Cardiac atrium fibroblast (primary cell): ENCODE measurements at places on chromosomes 16 and 17. TPM values are rescaled to one million over a fixed set of nuclear protein-coding genes. Genes with fewer than 3 reads are reported as not detected.

The OR3A2 gene
- not detected in 2 replicates for total RNA-seq

The PRCD gene
- 7.0 and 7.6 TPM in 2 replicates for total RNA-seq

The BMERB1 gene
- 23.1 and 37.7 TPM in 2 replicates for total RNA-seq

The KRTAP3-2 gene
- not detected in 2 replicates for total RNA-seq

The CCDC200 gene
- not detected in 2 replicates for total RNA-seq

The RASL10B gene
- 1.4 and 4.2 TPM in 2 replicates for total RNA-seq

The OR3A3 gene
- total RNA-seq: not detected in 2 replicates

The MED1 gene
- 11.0 and 14.3 TPM in 2 replicates for total RNA-seq

The TBX2 gene
- total RNA-seq: 11.2 and 14.7 TPM in 2 replicates

The CBFA2T3 gene
- not detected in 2 replicates for total RNA-seq

The TP53TG3 gene
- not detected in 2 replicates for total RNA-seq

The PMP22 gene
- total RNA-seq: 64.3 and 67.1 TPM in 2 replicates

The ASGR2 gene
- total RNA-seq: not detected in 2 replicates

The ITGB3 gene
- total RNA-seq: 9.4 and 12.8 TPM in 2 replicates

The KRTAP3-1 gene
- total RNA-seq: not detected in 2 replicates

The KCNJ2 gene
- total RNA-seq: 0.54 and 0.81 TPM in 2 replicates

The ARL16 gene
- total RNA-seq: 41.5 and 45.0 TPM in 2 replicates
